Activated T-helper 2 cell treated with anti-CD3 and anti-CD28 coated beads, Interferon-gamma antibody, Interleukin-2, Interleukin-4, amounts not matched to agents 10 μg/mL and 5 μg/mL and 100 μg/mL, durations not matched to agents 14 hours and 24 hours and 36 hours (primary cell): ENCODE measurements at places on chromosomes 16 and 17. TPM values are rescaled to one million over a fixed set of nuclear protein-coding genes. Genes with fewer than 3 reads are reported as not detected.

The TUBB3 gene
- 2.9 and 3.7 TPM in 2 replicates for total RNA-seq

The MT4 gene
- not detected in 2 replicates for total RNA-seq

DNA sequence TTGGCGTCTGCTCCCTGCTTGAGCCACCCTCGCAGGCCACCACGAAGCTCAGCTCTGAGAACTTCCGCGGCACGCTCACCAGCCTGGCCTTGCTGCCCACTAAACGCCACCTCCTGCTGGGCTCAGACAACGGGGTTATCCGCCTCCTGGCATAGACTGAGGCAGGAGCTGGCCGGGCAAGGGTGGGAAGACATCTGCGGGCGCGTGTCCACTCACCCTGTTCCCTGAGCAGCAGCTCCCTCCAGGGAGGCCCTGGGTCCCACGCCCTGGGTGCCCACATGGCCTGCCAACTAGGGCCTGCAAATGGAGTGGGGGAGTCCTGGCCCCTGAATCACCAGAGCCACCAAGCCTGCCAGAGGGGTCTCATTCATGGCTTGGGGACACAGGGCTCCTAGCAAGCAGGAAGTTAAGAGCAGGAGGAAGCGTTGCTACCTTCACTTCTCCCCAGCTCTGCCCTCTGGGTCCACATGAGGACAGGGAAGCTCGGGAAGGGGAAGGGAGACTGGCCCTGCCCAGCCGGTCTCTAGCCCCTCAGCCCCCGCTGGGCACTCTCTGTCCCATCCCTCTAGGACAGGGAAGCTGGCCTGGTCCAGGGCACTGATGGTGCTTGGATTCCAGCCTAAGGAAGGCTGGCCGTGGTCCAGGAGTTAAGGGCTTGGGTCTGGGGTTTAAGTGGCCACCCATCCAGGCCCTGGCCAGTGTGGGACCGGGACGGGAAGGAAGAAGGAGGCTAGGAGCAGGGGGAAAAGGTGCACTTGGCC lies 5.0 kb upstream of the SERPINF2 start:
- peaks cover 4% of the 10 kb centered on the region for H3K4me1 ChIP-seq
- H3K4me3 ChIP-seq = no peak overlapping the region
- H3K27me3 ChIP-seq = no peaks in the 10 kb centered on the region
- peaks cover 10% of the 10 kb centered on the region for H3K36me3 ChIP-seq

- H3K36me3 ChIP-seq = no peaks in the 10 kb centered on the region
- DNase-seq = no peak
- H3K4me1 ChIP-seq = no peaks in the 10 kb centered on the region
- H3K4me3 ChIP-seq = no peak overlapping the region
- no peak overlapping the region for H3K27ac ChIP-seq
Observed at GRCh38 chr16:84228256-84228838, 11.5 kb downstream of the KCNG4 start.

DNA sequence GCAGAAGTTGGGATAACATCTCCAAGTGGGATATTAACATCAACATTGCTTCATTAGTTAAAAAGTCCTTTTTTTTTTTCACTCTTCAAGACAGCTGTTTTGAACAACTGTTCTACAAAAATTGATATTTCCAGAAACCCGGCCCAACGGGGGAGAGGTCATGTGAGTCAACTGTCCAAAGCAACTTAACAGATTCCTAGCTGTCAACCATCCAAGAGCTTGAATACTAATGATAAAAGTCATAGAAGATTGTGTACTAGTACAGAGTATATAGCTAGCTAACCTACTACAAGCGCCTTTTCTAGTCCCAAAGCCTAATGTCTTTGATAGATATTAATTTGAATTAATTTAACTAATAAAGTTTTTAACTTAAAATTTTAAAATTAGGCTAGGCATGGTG lies 172.0 kb downstream of the CYB561 start:
- DNase-seq = no peak
- H3K36me3 ChIP-seq = no peaks in the 10 kb centered on the region
- H3K27ac ChIP-seq = no peak overlapping the region
- H3K4me1 ChIP-seq = peaks cover 10% of the 10 kb centered on the region
- H3K4me3 ChIP-seq = no peak overlapping the region

DNA sequence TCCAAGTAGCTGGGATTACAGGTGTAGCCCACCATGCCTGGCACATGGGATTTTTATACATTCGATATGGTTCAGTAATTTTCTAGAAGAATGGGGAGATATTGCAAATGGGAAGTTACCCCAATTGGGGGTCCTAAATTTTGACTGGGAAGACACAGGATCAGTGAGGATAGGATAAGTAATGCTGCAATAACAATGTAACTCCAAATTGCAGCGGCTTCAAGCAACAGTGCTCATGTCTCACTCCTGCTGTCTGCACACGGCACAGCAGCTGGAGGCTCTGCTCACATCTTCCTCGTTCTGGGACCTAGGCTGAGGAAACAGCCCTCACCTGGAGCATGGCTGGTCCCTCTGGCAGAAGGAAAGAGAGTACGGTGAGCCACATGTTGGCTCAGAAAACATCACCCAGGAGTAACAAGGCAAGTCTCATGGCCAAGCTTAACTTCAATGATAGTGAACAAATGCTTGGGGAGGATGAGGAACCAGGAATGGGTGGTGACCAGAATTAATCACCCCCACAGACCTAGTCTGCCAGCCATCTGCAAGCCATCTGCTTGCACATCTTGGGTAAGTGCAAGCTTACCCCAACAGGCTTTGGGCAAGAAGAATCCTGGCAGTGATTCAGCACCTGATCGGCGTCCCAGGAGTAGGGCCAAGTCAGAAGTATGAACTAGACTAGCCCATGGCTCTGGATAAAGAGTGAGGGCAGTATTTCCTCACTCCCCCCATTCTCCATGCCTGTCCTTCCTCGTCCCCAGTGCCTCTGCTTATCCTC lies 229.2 kb downstream of the COPRS start:
- H3K4me1 ChIP-seq = no peaks in the 10 kb centered on the region
- H3K27me3 ChIP-seq = peaks cover 15% of the 10 kb centered on the region
- no peaks in the 10 kb centered on the region for H3K36me3 ChIP-seq
- H3K27ac ChIP-seq = no peak overlapping the region
- H3K4me3 ChIP-seq = no peak overlapping the region
- no peak for DNase-seq

The TBX2 gene
- 0.14 and 0.21 TPM in 2 replicates for total RNA-seq

DNA sequence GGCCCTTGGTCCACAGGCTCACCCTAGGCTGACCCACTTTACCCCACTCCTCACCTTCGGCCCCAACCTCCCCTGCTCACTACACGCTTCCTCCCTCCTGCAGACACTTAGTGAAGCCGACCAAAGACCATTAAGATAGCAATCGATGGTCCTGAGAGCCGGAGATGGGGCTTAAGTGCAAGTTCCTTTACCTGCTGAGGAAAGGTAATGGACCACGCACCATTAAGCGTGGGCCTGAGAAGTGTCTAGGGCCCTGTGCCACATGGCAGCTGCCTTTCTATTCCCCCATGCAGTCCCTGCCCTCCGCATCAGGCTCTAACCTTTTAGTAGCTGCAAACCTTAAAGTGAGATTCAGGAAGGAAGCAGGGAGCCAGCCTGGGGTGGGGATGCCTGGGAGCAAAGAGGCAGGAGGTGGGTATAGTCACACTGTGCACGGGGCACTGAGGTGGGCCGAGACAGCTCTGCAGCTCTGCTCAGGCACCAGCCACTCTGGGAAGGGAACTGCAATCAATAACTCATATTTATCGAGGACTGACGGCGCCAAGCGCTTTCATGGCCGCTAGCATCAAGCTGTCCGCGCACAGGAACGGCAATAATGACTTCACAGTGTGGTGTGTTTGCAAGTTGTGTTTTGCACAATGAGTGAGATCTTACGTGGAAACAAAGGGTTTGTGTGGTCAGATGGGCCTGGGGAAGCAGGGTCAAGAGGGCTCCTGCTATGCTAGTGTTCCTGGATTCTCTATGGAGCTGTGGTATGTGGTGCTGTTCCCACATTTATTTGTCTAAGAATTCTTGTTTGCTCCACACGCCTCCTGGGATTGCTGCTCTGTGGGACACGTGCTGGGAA lies 84.9 kb upstream of the CDC42EP4 start:
- no peaks in the 10 kb centered on the region for H3K36me3 ChIP-seq
- no peaks in the 10 kb centered on the region for H3K27me3 ChIP-seq
- H3K4me3 ChIP-seq = no peak overlapping the region
- DNase-seq = no peak

The SPAG5 gene
- total RNA-seq = 92.5 and 98.8 TPM in 2 replicates

DNA sequence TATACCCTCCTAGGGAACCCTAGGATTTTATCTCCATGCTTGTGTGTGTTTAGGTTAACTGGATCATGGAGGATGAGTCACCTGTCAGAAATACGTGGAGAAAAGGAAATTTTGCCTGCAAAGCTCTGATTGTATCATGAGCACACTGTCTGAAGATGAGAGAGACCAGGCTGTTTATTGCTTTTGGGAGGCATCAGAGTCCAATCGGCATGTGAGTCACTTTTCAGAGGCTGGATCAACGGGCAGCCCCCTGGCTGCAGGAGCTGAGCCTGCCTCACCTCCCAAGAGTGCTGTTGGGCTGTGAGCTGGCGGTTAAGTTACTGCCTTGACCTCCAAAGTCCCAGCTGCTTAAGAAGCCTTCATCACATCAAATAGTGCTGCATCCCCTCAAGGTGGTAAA lies 41.5 kb upstream of the MED9 start:
- no peak overlapping the region for H3K4me3 ChIP-seq
- peaks cover 8% of the 10 kb centered on the region for H3K27me3 ChIP-seq
- H3K4me1 ChIP-seq = peaks cover 2% of the 10 kb centered on the region
- DNase-seq = no peak
- no peaks in the 10 kb centered on the region for H3K36me3 ChIP-seq
- H3K27ac ChIP-seq = no peak overlapping the region

The HID1 gene
- total RNA-seq = 0.07 and 0.37 TPM in 2 replicates
